ENCODE measurements at places on chromosomes 7 and 10.

- DNase-seq: no peak
Observed at GRCh38 chr7:6375348-6376101, 72.2 kb downstream of the DAGLB start.

- DNase-seq: no peak
Observed at GRCh38 chr10:59098387-59098786, 78.1 kb upstream of the PHYHIPL start.

GRCh38 chr7:90432752-90433151 is 29.5 kb downstream of the CLDN12 start:
- DNase-seq: no peak

DNA sequence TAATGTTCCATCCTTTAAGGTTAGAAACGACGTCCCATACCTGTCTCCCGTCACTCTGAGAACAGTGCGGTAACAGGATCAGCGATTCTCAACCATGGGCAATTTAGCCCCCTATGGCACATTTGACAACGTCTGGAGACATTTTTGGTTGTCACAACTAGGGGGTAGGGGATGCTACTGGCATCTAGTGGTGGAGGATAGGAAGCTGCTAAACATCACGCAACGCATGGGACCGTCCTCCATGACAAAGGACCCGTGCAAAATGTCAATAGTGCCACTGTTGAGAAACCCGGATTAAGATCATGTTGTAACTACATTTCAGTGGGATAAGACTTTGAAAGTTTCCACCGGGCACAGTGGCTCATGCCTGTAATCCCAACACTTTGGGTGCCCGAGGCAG is 5.0 kb upstream of the PAXIP1 start:
- DNase-seq: no peak

GRCh38 chr10:113754125-113754524 is 2.6 kb downstream of the PLEKHS1 start:
- DNase-seq: no peak

DNA sequence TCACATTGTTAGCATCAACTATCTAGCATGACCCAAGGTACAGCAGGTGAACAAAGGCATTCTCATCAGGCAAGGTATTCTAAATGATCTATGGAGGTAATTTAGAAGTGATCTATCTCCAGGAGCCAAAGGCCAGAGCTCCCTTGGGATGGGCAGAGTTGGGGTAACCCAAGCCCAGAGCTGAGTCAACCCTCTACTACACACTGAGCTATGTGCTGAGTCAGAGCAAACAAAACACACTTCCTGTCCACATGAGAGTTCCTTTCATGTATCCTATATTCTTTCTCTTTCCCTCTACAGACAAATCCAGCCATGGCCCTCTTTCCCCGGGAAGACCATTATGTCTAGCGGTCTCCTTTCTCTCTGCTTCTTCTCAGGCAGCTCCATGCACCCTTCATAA is 68.2 kb upstream of the AGK start:
- no peak for DNase-seq

Data from NCI-H2081 treated with DMSO at 0.1 percent for 48 hours (cell line).